ENCODE measurements at places on chromosomes 2 and 18.
A peak's percentile ranks its signal among the peaks of the same experiment; 100 is the strongest.

DNA sequence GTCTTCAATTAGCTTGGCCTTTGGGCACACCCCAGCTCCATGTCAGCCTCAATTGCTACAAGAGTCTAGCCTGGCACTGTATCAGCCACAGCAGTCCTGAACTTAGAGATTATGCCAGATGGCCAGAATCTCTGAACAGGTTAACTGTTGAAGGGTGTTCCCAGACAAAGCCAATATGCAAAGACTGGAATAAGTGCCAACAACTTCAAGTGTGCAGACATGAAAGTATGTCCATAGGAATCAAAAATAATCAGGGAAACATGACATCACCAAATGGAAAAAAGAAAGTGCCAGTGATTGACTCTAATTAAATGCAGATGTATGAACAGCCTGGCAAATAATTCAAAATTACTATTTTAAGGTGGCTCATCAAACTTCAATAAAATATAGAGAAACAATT is 98.5 kb upstream of the DOCK10 start:
- no peak for DNase-seq

- DNase-seq, result no peak
These were observed at the start of gene TWIST2 for GRCh38 chr2:238847841-238848690. Gene TWIST2, plus strand, starts transcription at chr2:238848085. Its CDS starts 131 bp downstream, at chr2:238848216.

DNA sequence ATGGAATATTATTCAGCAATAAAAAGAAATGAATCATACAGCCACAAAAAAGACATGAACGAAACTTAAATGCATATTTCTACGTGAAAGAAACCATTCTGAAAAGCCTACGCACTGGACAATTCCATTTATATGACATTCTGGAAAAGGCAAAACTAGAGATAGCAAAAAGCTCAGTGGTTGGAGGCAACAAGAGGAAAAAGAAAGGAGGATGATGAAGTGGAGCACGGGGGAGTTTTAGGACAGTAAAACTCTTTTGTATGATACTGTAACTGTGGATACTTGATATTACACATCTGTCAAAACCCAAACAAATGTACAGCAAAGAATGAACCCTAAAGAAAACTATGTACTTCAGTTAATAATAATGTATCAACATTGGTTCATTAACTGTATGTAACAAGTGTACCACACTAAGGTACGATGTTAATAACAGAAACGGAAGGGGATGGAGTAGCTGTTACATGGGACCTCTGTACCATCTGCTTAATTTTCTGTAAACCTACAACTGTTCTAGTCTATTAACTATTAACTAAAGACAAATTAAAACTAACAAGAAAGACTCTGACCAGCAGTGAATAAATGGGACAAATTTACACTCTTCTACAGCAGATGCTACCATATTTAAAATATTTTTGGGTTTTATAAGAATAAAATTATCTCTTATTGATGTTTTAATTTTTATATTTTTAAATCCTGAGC is 31.5 kb downstream of the ROCK2 start:
- DNase-seq, result no peak

GRCh38 chr18:39627936-39628335 is 2062.3 kb upstream of the CELF4 start:
- DNase-seq, result no peak

DNA sequence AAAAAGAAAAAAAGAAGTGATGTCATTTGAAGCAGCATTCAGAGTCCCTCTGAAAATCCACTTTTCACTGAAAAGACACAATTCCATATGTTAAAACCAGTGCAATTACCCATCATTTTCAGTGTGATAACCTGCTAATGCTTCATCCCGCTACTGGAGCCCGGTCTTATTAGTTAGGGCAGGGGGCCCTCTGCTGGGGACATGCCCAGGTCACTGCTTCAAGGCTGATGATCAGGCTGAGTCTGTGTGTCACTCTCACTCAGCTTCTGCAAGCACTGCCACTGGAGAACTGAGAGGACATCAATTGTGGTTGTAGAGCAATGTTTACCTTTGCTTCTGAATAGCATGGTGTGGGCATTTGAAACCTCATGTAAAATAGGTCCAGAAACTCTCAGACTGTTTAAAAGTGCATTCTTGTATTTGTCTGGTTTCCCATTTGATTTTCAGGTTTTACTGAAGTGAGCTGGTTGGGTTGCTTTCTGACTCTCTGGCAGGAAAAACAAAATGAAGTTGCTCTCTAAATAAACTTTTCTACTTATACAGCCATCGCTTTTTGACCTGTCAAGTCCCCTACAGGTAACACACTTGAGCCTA is 49.2 kb upstream of the NXPH2 start:
- no peak for DNase-seq

DNA sequence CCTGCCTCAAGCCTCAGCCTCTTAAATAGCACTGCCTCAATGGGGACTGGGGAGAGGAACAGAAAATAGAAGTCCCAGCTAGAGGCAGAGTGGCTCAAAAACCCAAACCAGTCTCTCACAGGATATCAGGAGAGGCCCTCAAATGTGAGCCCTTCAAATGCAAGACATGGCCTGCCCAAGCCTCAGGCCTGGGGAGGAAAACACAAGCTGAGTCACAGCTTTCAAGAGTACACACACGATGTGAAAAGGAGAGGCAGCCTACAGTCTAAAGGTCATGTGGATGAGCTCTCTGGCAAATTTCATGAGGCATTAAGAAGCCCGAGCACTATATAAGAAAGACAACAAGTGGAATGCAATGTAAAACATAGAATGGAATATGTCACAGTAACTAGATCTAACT is 316.6 kb upstream of the MEX3C start:
- DNase-seq, result no peak

DNA sequence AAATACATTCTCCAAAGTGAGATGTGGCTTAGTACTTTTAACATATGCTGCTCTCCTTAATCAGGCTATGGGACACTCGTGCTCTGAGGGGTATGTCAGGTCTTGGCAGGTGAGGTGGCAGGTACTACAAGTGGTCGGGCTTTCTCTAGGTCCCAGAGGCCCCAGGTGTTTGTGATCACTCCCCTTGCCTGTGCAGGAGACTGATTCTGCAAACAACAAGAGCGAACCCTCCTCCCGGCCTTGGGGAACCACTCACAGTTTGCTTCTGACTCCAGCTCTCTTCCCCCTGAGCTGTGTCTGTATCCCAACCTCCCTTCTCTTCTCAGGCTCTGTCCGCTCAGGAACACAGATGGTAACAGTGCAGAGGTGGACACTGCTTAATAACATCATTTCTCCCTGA is 48.1 kb downstream of the ATOH8 start:
- DNase-seq, result no peak

- DNase-seq, result no peak
These were observed 92.0 kb downstream of the WDR7 start for GRCh38 chr18:56743115-56743514.

GRCh38 chr2:238820916-238821315 is 27.0 kb upstream of the TWIST2 start:
- no peak for DNase-seq

GRCh38 chr2:105235388-105236059 is 6.0 kb upstream of the GPR45 start:
- DNase-seq, result peak; percentile 18

All from CD4-positive, alpha-beta T cell treated with Interleukin-6 at 100 ng/mL for 8 hours (primary cell).